Esophagus mucosa (tissue), 1 donor: ENCODE measurements at places on chromosomes 3 and 15.
A peak's percentile ranks its signal among the peaks of the same experiment; 100 is the strongest.

GRCh38 chr3:197742787-197743186, 6.1 kb upstream of the RUBCN start:
- no peak for ATAC-seq

DNA sequence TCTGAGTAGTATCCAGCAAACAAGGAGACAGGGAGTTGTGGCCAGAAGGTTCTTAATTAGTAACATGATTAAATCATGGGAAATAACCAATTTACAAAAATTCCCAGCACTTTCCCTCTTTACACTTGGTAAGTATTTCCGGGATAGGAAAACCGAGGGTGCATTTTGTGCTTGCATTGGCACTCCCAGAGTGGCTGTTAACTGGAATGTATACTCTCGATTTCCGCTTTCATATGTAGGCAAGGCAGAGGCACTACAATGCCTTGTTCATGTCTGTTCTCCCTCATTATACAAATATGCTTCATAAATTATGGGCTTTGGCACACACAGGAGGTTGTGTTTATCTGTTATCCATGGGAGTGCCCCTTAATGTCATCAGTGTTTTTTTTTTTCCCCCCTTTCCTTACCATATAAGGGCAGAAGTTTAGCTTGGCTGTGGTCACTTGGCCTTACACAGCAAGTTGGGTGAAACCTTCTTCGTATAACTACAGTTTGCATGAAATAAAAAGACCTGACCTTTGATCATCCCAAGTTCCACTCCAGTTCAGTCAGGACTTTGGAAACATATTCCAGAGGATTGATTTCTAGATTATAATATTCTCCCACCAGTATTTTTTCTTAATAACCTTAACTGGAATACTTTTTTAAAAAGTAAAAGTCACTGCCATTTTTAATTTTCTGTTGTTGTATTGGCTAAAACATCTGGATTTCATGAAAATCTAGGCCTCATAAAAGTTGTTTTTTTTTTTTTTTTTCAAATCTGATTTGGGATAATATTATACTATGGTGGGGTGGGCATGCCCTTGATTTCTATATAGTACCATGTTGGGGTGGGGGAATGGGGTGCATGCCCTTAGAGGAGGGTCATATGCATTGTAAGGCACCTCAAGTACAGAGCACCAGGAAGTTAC, 8.9 kb downstream of the TPM1 start:
- no peak for ATAC-seq

GRCh38 chr15:100994597-100995446, 75.7 kb downstream of the LRRK1 start:
- ATAC-seq = no peak

GRCh38 chr15:100174904-100175275, 166.9 kb downstream of the ADAMTS17 start:
- no peak for ATAC-seq

GRCh38 chr3:122003112-122003511, 18.9 kb downstream of the ILDR1 start:
- no peak for ATAC-seq

DNA sequence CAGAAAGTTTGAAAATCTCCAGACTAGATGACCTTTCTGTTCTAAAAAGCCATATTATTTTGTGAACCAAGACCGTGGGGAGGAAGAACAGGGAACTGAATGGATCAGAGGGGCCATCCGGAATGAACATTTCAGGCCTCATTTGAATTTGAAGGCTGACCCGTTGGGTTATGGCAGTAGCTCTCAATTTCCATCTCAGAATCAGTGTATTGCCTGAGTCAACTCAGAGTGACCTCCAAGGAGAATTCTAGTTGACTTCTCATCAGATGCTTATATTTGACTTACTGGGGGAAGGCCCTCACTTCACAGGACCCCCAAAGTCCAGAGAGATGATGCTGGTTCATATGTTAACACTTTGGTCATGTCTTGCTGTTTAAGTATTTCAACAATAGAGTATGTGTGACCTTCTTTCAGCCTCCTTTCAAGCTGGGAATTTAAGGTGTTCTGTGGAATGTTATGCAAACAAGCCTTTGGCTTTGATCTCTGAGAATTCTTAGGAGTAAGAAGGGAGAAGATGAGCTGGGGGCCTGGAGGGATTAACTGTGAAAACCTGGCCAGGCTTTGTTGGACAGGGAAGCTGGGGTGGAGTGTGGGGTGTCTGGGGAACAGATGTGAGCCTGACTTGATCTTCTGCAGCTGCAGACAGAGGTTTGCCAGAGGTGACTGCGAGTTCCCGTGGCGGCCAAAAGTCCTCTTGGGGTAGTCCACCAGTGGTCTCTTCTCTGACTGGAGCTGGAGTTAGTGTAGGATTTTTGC, 111.2 kb upstream of the RGMA start:
- ATAC-seq = no peak

DNA sequence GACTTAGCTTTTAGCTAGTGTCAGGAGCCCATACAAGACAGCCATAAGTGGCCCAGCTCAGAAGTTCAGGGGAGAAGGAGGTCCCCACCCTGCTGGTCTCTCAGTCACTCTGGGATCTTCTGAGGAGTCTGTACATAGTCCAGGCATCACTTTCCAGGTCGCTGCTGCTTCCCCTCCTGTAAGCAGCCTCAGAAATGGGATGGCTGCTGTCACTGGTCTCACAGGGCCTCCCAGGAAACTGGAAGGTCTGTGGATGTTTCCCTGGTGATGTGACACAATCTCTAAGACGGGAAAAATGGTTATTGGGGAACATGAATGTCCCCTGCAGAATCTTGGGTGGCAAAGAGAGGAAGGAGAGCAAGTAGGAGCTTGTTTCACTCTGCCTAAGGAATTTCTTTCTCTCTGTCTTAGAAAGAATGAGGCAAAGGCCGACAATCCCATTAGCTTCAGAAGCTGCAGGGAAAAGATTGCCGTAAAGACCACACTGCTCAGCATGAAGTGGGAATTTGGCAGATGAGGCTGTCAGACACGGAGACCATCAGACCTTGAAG, 43.2 kb upstream of the TNFAIP8L3 start:
- ATAC-seq = no peak

- ATAC-seq = peak; percentile 58
Measured at GRCh38 chr15:62164396-62165103, 535 bp downstream of the C2CD4B start.

DNA sequence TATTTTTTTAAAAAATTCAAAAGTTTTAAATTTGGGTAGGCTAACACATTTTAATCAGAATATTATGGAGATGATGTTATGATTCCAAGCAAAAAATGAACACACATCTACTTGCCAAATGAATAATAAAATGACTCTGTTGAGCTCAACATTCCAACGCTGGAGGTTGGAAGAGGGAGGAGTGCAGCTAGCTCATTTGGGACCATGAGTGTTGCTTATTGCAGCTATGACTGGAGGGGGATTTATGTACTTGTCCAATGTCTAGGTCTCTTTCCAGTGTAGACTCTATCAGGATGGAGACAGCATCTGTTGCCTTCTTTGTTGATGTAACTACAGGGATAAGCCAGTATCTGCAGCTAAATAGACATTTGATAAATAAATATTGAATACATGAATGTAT, 310.6 kb downstream of the CACNA2D3 start:
- no peak for ATAC-seq

- ATAC-seq = no peak
Measured at GRCh38 chr3:111943533-111943932, 35.3 kb upstream of the ABHD10 start.

- ATAC-seq = no peak
Measured at GRCh38 chr15:55800216-55800615, 57.3 kb upstream of the PRTG start.

DNA sequence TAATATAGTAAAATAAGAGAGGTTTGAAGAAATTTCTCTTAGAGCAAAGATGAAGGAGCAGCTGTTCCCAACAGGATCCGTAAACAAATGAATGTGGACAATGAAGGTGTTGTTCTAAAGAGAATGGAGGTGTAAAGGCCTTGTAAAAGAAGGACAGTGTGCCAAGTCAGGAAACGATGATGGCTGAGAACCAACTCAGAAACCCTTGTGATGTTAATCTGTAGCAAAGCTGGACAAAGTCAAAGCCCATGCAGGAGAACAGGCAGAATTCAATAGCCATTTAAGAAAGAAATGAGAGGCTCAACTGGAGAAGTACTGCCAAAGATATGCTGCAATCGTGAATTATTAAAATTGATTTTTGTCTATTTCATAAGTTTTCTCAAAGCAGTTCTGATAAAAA, 192.2 kb downstream of the MBNL1 start:
- ATAC-seq = no peak

GRCh38 chr15:78492872-78493271, 14.5 kb upstream of the HYKK start:
- ATAC-seq = no peak

- ATAC-seq = peak; percentile 28
Measured at GRCh38 chr3:191066669-191067068, 132.4 kb upstream of the OSTN start.

GRCh38 chr3:121483290-121483689, 62.5 kb downstream of the POLQ start:
- no peak for ATAC-seq

- ATAC-seq = no peak
Measured at GRCh38 chr15:70714565-70714964, 48.8 kb downstream of the UACA start.

DNA sequence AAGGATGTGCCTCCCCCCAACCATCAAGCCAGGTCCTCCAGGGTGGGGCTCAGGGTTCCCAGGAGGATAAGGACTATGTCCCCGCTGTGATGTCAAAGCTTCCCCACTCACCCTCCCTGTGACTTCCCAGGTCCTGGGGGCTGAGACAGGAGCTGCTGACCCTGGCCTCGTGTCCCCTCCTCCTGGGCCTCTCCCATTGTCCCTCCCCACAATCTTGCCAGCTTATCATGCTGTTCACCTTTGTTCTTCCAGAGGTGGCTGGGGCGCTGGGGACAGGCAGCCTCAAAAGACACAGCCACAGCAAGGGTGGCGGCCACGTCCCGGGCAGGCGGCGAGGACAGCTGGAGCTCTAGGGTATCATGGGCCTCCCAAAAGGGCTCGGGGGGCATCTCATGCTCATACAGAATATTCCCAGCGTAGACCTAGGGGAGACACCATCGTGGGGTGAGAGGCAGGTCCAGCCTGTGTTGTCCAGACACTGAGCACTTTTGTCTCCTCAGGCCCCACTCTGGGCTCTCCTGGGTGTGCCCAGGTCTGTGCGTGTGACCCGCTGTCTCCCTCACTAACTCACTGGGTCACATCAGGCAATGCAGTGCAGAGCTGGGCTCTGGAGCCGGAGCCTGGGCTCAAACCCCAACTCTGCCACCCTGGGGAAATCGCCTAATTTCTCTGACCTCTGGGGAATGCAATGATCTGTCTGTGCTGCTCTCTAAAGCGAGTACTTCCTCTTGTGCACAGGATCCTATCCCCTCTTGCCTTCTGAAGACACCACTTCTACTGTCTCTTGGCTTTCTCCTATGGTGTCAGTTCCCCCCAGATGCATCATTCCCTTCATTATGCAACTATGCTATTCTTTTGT, 30.0 kb downstream of the SNX33 start:
- ATAC-seq = no peak

DNA sequence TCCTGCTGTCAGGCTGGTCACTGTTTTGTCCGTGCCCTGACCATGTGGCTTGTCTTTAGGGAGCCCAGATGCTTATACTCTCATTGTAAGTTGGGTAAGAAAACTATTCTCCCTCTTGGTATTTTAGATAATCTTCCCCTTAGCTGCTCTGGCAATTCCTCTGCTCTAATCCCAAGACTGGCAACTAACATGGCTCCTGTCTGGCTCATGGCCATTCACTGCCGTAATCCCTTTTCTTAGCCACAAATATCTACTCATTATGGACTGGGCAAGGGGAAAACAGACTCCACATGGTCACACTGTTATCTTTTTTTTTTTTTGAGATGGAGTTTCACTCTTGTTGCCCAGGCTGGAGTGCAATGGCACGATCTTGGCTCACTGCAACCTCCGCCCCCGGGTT, 38.8 kb downstream of the TYRO3 start:
- ATAC-seq = no peak

- no peak for ATAC-seq
Measured at GRCh38 chr3:177694951-177695350, 497.7 kb upstream of the TBL1XR1 start.

DNA sequence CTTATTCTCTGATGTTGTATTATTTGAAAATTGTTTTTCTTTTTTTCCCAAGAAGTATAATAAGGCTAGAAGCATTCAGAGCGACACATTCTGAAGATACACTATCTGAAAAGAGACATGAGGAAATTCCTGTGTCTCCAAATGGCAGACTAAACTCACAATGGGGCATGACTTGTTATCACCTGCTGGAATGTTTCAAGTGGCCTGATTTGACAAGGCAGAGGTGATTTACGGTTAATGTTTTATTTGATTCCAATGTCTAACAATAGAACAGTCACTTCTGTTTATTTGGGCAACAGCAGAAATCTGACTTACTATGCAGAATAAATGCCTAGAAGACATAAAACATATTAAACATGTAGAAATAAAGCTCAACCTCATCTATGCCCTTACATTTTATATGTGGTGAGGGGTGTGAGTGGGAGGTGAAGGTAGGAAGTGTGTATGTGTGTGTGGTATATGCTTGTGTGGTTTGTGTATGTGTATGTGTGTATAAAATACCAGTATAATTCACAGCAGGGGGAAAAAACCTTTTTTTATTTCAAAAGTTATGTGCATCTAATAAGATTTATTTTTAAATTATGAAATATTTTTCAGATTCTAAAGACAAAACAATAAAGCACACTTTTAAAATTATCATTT, 1051.7 kb downstream of the ROBO2 start:
- no peak for ATAC-seq

DNA sequence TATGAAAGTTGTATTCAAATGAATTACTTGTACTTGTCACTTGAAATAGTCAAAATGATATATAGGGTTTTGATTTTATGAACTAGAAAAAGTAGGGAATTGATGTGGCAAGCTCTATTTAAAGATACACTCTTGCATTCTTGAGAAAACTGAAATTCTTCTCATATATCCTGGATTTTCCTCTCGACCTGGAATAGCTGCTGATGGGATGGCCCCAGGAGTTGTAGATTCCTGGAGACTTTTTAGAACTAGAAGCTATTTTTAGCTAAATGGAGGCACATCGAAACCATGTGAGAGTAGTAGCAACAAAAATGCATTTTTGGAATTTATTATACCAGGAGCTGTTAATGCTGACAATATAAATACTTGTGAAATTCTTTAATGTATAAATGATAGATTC, 125.9 kb downstream of the LEKR1 start:
- no peak for ATAC-seq

GRCh38 chr3:159234306-159234705, 432.5 kb downstream of the MFSD1 start:
- no peak for ATAC-seq

DNA sequence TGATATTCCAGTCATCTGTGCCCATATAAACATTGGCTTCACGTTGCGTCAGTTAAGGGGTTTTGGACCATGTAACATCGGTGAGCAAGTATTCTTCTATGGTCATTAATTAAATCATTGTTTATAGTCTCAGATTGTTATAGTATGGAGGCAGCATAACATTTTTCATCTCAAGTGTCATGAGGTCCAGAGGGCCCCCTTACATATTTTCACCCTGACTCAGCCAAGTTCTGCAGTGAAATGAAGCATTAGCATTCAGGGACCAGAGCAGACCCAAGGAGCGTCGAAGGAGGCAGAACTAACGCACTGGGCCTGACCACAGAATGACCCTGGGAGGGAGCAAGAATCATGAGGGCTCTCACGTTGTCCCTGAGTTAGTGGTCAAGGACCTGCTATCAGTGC, 171.5 kb downstream of the LRTM1 start:
- no peak for ATAC-seq

- no peak for ATAC-seq
Measured at GRCh38 chr3:15097891-15098290, 1.1 kb downstream of the RBSN start.
